NCI-H187 (cell line): ENCODE measurements at places on chromosomes 1 and 21.

- DNase-seq = no peak
Measured at GRCh38 chr21:15022608-15023261, 42.1 kb downstream of the NRIP1 start.

- no peak for DNase-seq
Measured at GRCh38 chr1:35633547-35633946, 7.8 kb downstream of the PSMB2 start.

GRCh38 chr1:24483441-24483840, 19.2 kb upstream of the RCAN3 start:
- DNase-seq = no peak

DNA sequence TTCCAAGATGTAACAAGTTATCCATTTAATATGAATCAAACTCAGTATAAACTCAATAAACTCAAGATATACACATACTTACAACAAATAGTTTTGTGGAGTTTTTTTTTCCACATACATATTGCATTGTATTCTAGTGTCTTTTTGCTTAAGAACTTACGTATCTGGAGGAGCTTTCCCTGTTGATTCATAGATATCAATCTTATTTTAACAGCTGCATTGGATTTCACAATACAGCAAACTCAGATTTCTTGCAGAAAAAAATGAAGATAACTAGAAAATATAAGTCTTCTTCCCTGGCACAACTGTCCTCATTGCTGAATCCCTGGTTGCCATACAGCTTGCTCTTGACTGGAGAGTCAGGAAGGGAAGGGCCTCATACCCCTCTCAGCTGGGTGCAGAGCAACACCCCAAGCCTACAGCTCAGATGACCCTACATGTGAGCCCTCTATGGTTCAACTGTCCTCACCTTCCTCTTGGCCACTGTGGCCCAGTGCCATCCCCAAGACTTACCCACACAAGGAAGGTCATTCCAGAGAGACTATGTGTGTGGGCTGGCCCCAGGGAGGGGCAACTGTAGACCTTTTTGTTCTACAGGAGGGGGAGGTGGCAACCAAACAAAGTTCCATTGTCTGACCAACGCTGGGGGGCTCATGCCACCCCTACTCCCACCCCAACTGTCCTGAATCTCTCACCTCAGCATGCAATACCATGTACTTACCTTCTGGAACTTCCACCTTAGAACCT, 1.7 kb downstream of the MPZ start:
- no peak for DNase-seq

- no peak for DNase-seq
Measured at GRCh38 chr1:40404670-40405462, 31.3 kb downstream of the SMAP2 start.

- no peak for DNase-seq
Measured at GRCh38 chr1:93993731-93994130, 84.5 kb upstream of the GCLM start.

DNA sequence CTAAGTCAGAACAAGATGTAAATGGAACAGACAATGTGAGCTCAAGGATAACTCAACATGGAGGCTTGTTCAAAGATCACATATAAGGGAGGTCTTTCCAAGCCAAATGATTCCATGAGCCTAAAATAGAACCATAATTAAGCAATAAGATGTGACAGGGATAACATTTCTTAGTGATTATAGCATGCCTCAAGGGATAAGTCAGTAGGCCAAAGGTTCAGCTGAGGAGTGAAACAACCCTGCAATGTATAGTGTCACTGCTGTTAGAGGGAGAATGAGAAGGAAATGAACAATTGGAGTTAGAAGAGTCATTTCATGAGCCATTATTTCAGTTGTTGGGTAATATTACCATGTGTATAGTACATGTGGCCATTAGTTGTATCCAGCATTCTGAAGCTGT, 25.0 kb downstream of the GORAB start:
- no peak for DNase-seq

GRCh38 chr1:150563340-150564038, 14.3 kb downstream of the ADAMTSL4 start:
- DNase-seq = no peak

DNA sequence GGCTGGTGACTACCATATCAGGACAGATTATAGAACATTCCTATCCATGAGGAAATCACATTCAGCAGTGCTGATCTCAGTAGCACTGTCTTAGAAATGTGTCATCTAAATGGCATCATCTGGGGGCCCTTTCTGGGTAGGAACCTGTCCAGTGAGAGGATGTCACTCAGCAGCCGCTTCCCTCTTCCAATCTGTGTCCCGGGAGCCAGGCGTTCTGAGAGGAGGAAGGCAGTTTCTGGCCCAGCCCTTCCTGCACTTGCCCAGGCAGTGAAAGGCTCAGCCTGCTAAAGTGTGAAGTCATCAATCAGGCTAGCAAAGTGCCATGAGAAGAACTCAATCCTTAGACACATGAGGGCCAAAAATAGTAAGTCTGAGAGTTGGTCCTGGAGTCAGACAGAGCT, 25.6 kb downstream of the RAB4A start:
- no peak for DNase-seq

DNA sequence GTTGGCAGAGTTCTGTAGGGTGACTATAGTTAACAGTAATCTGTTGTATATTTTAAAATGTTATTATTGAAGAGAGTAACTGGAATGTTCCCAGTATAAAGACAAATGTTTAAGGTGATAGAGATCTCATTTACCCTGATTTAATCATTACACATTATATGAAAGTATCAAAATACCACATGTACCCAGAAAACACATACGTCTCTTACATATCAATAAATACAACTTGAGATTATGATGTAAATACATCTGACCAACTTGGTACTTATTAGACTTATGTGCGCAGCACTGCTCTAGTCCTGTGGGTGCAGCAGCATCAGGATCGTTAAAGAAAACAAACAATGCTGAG, 670 bp upstream of the PARK7 start:
- DNase-seq = no peak

DNA sequence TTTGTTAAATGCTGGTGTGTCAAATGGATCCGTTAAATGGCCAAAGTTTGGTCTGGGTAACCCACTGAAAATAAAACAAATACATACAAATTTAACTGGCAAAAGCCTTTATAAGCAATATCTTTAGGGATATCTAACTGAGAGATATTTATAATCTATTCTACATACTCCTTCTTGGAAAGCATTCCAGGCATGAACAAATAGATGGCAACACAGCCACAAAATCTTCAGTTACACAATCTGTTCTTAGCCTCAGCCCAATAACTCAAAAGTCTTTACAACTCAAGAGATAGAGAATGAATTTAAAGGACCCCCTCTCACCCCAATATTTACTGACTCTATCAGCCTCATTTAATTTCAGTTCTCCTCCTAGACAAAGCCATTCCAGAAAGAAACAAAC, 58.7 kb downstream of the NRDC start:
- DNase-seq = no peak

GRCh38 chr1:60848583-60849188, 233.7 kb upstream of the NFIA start:
- DNase-seq = no peak

DNA sequence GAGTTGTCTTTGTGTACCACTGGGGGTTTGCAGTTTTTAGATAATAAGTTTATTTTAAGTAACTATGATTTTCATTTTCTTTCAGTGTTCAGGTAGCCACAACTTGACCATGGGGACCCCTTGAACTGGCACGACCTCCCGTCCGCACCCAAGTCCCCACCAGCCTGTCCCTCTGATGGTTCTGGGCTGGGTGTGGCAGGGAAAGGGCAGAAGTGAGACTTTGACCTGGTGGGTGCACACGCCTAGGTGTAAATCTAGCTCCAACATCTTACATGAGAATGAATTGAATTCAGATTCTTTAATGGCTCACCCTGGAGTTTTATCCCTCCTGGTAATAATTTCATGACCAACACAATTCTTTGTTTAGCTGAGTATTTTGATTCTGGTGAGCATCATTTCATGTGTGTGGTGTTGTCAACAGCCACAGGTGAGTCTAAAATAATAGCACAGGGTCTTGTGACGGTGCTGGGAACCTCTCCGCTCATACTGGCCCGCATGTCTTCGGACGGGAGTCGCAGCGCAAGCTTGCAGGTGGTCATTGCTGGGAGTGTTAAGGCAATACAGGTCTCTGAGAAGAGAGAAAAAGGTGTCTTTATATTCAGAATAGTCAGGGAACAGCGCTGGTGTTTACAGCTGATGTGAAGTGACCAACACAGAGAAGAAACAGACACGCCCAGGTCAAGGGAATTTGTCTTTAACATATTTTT, 50.8 kb upstream of the POFUT2 start:
- no peak for DNase-seq

GRCh38 chr1:62336995-62337705, 17.9 kb upstream of the KANK4 start:
- no peak for DNase-seq

DNA sequence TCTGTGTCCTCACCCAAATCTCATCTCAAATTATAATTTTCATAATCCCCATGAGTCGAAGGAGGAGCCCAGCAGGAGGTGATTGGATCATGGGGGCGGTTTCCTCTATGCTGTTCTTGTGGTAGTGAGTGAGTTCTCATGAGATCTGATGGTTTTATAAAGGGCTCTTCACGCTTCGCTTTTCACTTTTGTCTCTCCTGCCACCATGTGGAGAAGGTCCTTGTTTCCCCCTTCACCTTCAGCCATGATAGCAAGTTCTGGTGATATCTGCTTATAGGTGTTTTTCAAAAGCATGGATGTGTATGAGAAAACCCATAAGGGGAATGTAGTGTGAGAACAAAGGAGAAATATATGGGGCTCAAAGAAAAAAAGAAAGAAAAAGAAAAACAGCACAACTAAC, 405.9 kb upstream of the RGS18 start:
- DNase-seq = no peak

DNA sequence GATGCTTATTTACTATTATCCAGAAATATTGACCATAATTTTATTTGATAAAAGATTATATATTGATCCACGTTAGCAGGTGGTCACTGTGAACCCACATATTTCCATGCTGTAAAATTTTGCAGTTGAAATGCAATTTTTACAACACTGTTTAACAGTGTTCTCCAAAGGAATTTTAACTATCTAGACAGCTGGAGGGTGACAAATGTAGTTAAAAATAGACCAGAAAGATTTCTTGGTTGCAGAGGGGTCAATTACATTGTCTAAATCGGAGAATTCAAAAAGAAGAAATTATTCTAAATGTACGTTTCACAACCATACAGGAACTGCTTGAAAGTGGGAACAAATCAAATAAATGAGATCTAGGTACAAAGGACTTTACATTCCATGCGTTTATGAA, 625.2 kb upstream of the NCAM2 start:
- DNase-seq = no peak

DNA sequence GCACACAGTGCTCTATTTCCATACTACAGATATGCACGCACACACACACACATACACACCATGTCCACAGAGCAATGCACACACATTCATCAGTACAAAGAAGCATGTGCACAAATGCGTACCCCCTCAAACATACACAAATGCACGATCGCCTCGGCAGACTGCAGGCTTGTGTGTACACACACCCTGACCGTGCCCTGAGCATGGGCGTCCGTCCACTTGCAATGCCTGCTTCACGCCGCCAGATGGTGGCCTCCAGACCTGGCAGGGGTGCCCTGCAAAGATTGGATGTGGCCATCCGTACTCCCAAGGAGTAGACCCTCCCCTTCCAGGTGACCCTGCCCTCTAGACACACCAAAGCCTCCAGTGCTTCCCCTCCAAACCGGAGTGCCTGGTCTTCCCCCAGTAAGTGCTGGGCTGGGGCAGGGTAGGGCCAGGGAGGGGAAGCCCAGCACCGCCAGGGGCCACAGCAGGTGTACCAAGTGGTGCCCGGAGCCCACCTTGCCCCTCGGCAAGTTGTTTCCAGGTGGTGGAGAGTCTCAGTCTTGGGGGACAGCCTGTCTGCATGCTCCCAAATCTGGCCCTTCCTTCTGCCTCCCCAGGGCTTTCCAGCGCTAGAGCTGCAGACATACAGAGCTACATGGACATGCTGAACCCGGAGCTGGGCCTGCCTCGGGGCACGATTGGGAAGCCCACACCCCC, 20.6 kb downstream of the ESPN start:
- DNase-seq = no peak

DNA sequence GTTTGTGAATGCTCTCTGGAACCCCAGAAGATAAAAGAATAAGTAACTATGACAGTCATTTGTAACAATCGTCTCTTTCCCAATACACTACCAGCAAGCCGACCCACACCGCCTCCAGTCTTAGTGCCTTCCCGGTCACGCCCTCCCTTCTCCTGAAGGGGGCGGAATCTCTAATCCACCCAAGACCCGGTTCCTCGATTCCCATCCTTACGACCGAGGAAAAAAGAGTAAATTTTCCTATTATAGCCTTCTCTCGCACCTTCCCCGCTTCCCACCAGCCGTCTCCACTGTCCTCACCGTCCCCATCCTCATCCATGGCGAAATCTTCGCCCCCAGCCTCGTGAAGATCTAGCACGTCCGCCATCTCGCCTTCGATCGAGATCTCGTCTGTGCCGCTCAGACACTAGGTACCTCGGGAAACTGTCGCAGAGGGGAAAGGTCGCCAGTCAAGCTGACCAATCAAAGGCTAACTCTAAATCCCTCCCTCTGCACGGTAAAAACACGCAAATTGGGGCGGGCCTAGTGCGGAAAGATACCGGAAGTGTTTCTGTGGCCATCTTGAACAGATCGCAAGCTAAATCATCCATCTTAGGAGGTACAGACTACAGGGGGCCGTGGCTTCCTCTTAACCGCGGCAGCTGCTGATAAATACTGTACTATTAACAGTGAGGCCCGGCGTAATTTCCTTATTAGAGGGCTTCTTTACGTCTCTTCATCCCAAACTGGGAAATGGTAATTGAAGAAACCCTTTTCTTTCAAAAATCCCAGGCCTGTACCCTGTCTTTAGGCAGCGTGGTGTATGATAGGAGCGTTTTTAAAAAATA, at the start of gene RBM8A:
Gene RBM8A, minus strand, starts transcription at position 422 of the 824 bp plus-strand sequence. Its CDS starts 58 bp downstream, at position 364.
- peak; percentile 100 for DNase-seq

- no peak for DNase-seq
Measured at GRCh38 chr1:165486663-165487062, 41.7 kb upstream of the RXRG start.

DNA sequence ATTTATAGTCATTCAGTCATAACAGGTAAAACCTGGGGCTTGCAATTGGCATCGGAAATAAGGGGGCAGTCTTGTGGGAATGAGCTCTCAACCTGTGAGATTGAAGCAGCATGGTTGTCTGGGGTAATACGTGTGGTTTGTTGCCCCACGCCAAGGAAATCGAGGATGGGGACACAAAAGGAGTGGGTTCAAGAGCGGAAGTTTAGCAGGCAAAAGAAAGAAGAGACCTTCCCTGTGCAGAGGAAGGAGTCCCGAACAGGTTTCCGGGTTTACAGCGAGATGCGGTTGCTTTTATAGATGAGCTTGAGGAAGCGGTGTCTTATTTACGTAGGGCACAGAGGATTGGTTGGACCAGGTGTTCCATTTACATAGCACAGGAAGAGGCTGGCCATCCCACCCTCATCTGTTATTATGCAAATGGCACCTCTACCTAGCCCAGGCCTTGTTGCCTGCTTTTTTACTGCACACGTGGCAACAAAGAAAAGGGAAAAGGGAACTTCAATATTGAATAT, 37.3 kb downstream of the IFNAR1 start:
- peak; percentile 84 for DNase-seq
